ENCODE measurements at places on chromosomes 11 and 22.

DNA sequence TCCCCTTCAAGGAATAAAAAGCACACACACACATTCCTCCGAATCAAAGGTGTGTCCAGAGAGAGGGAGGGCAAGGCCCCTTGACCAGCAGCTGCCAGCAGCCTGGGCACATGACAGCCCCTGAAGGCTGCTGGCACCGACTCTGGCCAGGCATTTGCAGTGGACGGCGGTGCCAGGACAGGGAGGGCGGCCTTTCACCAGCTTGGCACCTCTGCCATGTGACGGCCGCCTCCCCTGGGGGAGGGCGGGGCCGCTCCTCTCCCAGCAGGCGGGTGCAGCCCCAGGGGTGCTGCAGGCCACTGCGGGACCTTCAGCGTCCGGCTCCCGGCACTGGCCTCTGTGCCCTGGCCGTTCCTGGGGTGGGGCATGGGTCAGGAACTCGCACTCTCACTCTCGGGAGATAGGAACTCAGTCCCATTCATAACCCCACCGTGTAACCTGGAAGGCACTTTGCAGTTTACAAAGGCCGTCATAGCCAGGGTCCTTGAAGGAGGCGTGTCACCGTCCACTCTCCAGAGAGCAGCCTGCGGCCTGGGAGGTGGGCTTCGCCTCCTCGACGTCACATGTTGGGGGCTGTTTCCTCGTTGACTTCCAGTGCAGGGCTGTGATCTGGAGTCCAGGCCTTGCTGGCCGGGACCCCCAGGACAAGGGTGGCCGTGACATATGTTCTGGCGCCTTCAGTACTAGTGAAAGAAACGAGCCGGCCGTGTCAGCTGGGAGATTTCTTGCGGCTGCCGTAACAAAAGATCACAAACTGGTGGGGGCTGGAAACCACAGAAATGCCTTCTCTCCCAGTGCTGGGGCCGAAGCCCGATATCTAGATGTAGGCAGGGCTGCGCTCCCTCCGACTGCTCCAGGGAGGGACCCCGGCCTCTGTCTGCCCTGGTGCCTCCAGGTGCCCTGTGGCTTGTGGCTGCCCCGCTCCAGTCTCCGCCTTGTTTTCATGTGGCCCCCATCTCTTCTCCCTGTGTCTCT lies 39.9 kb upstream of the SMIM38 start:
- ATAC-seq, result peak; percentile 28

GRCh38 chr11:32821517-32821916 lies 8.2 kb upstream of the PRRG4 start:
- ATAC-seq, result peak; percentile 83

DNA sequence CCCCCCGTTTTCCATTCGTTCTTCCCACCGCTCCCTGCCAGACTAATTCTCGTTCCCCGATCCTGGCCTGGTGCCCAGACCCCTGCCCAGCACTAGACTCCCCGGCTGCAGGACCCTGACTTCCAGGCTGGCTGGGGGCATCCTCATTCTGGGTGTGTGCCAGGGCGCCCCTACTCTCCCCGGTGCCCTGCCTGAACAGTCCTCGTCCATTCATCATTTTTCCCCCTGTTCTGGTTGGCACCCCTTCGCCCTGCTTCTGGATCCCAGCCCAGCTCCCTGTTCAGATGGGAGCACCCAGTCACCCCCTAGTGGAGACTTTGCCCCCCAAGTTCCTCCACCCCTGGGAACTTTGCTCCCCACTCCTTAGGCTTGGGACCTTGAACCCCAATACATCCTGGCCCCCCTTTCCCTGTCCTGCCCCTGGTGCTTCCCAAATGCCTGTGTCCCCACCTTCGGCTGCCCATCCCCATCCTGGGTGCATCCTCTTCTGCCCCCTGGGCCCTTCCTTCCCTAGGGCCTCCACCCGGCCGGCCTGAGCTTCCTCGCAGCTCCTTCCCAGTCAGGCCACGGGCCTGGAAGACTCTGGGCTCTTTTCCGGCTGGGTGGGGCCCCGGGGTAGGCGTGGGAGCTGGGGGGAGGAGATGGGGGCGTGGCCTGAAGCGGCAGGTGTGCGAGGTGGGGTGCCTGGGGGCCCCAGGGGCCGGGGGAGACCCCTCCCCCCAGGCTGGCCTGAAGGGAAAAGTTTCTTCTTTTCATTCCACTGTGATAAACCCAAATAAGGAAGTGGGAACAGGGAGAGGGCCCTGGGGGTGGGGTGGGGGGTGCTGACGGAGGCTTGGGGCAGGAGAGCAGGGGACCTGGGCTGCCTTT lies 908 bp downstream of the PLCB3 start:
- peak; percentile 48 for ATAC-seq

DNA sequence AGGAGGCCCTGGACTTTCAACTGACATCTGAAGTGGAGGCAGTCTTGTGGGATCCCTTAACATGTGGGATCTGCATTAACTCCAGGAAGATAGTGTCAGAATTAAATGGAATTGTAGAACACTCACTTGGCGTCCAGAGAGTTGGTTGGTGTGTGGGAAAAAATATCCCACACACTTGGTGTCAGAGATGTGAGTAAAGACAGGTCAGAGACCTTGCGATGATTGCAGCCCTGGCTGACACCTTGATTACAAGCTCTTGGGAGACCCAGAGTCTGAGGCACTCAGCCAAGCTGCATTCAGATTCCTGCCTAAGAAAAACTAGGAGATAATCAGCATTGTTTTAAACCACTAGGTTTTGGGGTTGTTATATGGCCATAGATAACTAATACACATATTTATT lies 7.2 kb upstream of the TPCN2 start:
- no peak for ATAC-seq

- no peak for ATAC-seq
Measured at GRCh38 chr22:17475318-17476230, 87.7 kb upstream of the SLC25A18 start.

DNA sequence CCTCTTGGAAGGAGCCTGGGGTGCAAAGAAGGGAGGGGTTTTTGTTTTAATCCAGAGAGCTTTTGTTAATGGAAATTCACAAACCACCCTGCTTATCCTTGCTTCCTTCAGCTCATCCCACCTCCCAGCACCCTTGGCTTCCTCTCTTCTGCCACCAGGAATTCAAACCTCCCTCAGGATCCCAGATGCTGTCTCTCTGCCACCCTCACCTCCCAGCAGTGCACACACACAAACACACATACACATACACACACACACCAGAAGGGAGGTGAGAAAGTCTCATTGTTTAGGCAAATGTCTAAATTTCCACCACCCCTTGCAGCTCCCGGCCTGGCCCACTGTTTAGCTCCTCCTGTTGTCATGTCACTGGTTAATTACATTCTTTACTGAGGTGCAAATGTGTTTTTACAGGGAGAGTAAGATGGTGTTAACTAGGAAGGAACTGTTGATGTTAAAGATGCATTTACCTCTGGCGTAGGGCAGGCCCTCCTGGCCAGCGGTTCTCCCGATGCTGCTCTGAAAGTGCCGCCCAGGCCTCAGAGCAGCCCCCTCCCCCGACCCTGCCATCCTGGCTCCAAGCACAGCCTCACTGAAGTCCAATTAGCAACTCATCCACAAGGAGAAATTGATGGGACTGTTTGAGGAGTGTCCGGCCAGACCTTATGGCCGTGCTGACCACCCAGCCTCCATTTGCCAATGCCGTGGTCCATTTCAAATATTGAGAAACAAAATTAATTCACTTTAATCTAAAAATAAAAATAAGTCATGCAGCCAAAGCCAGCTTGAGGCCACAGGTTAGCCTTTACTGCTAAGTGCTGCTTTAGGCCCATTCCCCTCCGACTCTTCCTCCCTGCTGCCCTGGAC lies 165.4 kb downstream of the FEZ1 start:
- no peak for ATAC-seq

DNA sequence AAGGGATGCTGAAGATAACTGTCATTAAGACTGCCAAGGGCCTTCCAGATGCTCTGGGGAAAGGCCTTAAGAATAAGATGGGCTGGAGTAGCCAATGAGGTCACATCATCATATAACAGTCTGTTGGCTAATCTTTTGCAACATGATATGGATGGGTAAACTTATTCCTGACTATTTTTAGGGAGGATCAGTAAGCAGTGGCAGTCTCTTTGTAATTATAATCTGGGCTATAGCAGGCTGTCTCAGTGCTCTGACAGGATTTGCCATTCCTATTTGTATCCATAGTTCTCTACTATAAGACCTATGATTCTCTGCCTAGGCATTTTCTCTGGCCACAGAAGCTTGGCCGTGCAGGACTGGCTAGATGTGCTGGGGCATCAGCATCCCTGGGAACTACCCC lies 16.1 kb upstream of the CALCB start:
- no peak for ATAC-seq

- no peak for ATAC-seq
Measured at GRCh38 chr11:134469627-134470026, 57.6 kb upstream of the B3GAT1 start.

- ATAC-seq, result no peak
Measured at GRCh38 chr11:47911149-47911548, 63.0 kb upstream of the NUP160 start.

DNA sequence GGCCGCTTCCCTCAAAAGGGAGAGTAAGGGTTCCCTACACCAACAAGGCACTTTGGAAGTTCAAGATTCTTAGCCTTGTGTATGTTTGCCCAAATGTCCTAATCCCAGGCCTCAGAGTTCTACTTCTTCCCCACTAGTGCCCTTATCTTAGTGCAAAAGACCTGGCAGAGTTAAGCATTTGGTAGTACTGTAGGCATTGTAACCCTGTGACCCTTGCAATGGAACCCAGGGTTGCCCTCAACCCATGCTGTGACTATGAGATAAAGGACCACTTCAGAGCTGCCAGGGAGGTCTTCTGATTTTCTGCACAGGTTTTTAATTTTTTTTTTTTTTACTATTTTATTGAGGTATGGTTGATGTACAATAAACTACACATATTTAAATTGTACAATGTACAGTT lies 65.1 kb downstream of the C11orf65 start:
- no peak for ATAC-seq

DNA sequence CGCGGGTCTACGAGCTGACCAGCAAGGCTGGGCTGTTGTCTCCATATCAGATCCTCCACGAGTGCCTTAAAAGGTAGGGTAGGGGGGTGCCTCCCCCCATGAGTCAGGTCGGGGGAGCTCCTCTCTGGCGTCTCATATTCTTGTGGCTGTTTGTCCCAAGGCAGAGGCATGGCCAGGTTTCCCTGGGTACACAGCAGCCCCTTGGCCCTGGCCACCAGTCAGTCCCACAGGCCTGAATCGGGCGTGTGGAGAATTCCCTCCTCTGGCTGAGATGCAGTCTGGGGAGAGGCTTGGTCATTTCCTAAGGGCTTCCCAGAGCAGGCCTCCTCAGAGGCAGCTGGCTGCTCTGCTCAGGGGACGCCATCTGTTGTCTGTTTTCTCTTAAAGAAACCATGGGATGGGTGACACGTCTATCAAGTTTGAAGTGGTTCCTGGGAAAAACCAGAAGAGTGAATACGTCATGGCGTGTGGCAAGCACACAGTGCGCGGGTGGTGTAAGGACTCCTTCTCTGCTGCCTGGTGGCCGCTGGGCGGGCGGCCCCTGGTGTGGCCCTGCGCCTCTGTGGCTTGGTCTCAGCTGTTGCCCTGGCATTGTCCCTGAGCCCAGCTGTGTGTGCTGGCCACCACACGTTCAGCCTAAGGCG lies 9.6 kb upstream of the RANBP1 start:
- no peak for ATAC-seq

- no peak for ATAC-seq
Measured at GRCh38 chr22:21984793-21985192, 2.2 kb upstream of the TOP3B start.

GRCh38 chr11:75873417-75874221 lies 58.6 kb downstream of the UVRAG start:
- ATAC-seq, result no peak

- peak; percentile 45 for ATAC-seq
Measured at GRCh38 chr11:6604081-6604626, 580 bp downstream of the ILK start.

- no peak for ATAC-seq
Measured at GRCh38 chr11:34948696-34949095, 32.3 kb downstream of the PDHX start.

DNA sequence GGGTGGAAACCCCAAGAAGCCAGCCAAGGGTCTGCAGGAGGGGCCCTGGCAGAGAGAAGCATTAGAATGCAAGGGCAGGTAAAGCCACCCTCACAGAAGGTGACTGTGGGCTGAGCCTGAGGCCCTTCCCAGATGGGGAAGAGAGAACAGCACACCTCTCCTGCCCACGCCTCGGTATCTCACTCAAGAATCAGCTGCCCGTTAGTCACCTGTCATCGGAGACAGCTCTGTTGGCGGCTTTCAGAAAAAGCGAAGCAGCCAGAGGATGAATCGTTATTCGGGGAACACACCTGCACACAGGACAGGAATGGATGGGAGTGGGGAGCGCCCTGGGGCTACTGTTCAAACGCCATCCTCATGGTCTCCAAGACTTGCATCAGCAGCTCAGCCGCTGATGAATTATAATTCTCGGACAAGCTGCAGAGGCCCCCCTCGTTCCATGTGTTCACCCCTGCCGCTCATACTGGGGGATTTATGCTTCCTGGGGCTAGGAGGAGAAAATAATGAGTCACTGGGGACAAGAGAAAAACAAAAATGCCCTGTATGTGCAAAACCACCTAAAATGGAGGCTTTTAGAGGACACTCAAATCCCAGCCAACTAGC lies 21.6 kb upstream of the TMA7B start:
- ATAC-seq, result no peak

DNA sequence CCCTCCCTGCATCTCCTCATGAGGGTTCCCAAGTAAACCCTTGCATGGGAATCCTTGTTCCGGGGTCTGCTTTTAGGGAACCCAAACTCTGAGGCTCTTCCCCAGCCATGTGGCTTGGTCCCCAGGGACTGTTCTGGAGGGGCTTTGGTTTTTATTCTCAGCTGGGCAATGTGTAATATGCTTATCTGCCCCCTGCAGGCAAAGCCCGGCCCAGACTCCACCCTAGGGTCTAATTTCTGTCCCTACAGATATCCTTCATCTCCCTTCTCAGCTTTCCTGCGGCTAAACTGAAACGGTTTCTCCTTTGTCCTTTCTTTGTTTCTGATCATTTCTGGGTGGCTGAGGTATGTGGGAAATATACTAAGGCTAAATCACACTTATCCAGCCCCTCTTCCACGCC lies 37.1 kb downstream of the TST start:
- no peak for ATAC-seq

DNA sequence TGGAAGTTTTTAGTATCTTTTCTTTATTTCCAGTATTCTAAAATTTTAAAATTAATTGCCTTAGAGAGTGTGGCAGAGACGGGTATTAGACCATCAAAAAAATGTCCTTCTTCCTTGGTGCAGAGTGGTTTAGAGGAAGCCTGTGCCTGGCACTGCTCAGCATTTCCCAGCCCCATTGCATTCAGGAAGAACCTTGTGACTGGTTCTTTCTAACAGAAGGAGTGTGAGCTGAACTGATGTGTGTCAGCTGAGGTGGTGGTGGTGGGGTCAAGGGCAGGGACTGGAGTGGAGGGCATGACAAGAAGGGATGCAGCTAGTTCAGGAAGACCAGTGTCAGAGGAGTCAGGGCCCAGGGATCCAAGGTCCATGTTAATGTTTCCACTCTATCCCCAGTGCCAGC lies 58.7 kb upstream of the FDX1 start:
- ATAC-seq, result no peak

GRCh38 chr11:93084727-93085505 lies 112.9 kb downstream of the SLC36A4 start:
- ATAC-seq, result peak; percentile 79

- ATAC-seq, result no peak
Measured at GRCh38 chr11:76131142-76131541, 75.2 kb downstream of the WNT11 start.

GRCh38 chr11:1820463-1821325 lies 14.1 kb upstream of the SYT8 start:
- peak; percentile 84 for ATAC-seq

GRCh38 chr11:9660886-9661285 lies 3.0 kb upstream of the SWAP70 start:
- no peak for ATAC-seq
